NCI-H1092 (cell line): ENCODE measurements at places on chromosomes 2 and 18.
A peak's percentile ranks its signal among the peaks of the same experiment; 100 is the strongest.

GRCh38 chr2:14619441-14619840, 13.1 kb upstream of the LRATD1 start:
- DNase-seq, result no peak

DNA sequence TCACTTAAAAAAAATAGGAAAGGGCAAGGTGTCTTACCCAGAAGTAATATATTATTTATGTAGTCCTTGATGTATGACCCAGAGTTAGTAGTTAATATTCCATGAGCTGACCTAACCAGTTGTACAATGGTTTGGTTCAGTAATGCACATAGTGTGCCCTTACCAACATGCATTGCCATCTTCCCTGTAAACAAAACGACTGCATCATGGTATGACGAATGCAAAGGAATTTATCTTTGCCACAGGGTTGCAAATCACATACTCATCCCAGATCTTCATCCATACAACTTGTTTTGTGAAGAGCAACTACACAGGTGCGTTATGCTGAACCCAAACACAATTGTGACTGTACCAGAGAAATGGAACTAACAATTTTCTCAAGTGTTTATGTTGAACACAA, 68.9 kb upstream of the ZSWIM2 start:
- no peak for DNase-seq

- no peak for DNase-seq
Measured at GRCh38 chr2:33505966-33506365, 29.5 kb downstream of the RASGRP3 start.

GRCh38 chr2:56102866-56103265, 80.9 kb upstream of the CCDC85A start:
- DNase-seq, result no peak

- DNase-seq, result no peak
Measured at GRCh38 chr18:45588376-45589355, 26.6 kb upstream of the SLC14A2 start.

GRCh38 chr2:100831831-100832230, 11.9 kb downstream of the NPAS2 start:
- no peak for DNase-seq

DNA sequence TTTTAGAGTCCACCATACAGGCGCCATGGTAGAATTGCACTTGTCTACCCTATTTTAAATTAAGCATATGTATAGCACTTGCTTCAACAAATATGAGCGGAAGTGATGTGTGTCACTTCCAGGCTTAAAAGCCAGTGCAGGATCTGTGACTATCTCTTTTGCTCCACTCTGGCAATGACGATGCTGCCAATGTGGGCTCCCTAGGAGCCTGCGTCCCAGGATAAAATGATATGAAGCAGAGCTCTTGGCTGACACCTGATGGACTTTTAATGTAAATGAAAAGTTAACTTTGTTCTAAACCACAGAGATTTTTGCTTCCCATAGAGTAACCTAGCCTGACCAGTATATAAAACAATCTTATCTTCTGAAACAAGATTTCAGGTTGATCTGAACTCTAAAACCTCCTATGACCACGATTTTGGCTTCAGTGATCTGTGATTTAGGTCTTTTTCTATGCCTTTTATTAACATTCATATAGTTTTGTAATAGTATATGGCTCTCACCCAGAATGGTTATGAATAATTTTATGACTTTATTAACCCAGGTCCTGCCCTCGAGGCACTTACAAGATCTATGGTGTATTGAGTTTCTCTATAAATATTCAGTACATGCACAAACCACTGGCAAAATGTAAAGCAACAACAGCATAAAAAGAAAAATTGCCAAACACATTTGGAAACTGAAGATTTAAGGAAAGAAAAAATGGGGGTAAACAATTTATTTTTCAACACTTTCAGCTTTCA, 422.5 kb upstream of the PIK3C3 start:
- DNase-seq, result no peak

- no peak for DNase-seq
Measured at GRCh38 chr2:42754776-42755140, 9.2 kb downstream of the OXER1 start.

DNA sequence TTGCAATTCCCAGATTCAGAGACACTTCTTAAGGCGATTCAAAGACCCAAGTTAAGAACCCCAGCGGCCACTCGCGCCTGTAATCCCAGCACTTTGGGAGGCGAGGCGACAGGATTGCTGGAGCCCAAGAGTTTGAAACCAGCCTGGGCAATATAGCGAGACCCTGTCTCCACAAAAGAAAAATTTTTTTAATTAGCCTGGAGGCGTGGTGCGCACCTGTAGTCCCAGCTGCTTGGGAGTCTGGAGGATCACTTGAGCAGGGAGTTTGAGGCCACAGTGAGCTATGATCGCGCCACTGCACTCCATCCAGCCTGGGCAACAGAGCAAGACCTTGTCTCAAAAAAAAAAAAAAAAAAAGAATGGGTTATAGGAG, 585 bp upstream of the ANAPC1 start:
- no peak for DNase-seq

DNA sequence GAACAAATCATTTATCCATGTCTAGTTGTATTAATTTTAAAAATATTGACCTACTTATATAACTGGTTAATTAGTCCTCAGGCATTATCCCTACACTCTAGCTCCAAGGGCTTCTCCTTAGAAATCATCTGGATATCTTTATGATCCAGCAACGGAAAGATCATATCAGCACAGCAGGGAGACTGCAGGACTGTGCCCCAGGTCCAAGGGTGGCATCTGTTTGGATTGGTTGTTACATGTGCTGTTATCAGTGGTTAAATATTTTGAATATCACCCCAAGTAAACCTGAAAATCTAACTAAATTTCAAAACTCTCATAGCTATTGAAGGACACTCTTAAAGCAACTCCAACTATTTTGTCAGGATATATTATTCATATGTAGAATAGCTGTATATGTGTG, 556.2 kb upstream of the ZEB2 start:
- no peak for DNase-seq

DNA sequence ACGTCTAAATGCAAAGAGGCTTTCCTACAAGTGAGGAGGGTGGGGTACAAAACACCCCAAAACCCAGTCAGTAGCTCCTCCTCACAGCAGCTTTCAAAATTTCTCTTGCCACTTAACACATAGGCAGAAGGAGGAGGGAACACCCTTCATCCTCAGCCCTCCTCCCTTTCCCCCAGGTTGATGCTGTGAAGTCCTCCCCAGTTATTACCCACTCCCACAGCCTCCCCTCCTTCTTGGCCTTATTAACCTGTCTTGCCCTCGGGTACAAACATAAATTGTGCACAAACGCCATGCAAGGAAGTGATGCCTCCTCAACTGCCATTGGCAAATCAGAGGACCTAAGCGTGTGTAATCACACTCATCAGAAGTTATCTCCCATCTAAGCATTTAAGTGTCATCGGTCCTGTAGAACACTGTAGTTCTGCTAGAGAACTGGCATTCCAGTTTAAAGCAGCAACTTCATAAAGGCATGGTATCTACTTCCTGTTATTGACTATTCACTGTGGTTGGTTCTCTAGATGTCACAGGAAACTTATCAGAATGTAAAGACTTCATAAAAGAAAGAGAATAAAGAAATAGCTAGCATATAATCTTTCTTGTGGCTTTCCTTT, at the start of gene DSC1:
DSC1 (minus strand) TSS at position 32 of the 611 bp plus-strand sequence. CDS start 262 bp downstream, outside the sequence.
- no peak for DNase-seq

- DNase-seq, result no peak
Measured at GRCh38 chr2:226600802-226601201, 198.8 kb downstream of the IRS1 start.

DNA sequence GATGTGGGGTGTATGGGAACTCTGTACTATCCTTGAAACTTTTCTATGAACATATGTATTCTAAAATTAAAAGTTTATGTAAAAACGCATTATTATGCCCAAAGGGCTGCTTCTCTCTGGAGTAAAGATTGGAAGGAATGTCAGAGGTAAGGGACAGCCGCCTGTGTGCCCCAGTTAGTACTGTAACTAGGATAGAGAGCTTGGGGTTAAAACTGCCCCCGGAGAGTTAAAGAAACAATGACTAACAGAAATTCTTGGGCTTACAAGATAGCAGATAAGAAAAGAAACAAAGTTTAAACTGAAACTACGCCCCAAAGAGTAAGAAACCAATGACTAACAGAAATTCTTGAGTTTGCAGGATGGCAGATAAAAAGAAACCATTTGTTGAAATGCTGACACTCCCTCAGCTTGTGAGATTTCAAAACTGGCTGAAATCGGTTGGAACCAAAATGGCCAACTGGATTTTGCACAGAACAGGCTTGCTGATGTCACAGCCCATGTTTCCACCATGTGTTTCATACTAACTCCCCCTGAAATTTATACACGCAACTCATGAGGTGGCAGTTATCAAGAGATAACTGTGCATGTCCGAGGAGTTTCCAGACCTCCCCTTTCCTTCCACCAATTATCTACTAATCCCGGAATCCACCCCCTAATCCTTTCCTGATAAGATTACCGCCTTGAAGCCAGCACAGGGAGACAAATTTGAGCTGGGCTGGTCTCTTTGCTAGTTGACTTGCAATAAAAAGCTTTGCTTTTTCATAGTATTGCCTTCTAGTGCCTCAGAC, 8.7 kb upstream of the TXNDC2 start:
- no peak for DNase-seq

- DNase-seq, result peak; percentile 19
Measured at GRCh38 chr2:69026026-69026425, 13.0 kb downstream of the ANTXR1 start.

GRCh38 chr2:216620786-216621185, 12.4 kb upstream of the IGFBP2 start:
- DNase-seq, result no peak

DNA sequence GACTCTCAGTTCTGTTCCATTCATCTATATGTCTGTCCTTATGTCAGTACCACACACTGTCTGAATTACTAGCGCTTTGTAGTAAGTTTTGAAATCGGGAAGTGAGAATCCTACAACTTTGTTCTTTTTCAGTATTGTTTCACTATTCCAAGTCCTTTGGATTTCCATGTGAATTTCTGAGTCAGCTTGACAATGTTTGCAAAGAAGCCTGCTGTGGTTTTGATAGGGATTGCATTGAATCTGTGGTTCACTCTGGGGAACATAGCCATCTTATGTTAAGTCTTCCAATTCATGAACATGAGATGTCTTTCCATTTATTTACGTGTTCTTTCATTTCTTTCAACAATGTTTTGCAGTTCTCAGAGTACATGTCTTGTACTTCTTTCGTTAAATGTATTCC, 15.0 kb downstream of the SLC3A1 start:
- no peak for DNase-seq

DNA sequence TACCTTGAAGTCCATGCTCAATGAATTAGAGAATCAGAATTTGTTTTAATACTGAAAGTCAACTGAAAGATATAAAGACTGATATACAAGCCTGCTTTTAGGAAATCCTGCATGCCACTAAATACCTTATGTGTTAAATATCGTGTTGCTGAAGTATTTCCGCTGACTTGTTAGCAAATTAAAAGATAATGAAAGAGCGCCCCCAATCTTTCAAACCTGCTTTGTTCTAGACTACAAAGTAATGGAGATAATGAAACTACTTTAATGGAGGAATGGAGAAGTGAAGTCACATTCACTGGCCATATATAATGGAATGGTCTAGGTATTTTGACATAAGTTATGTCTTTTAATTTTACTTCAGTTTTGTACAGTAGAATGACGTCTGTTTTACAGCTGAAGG, 95.7 kb downstream of the ASXL3 start:
- no peak for DNase-seq

- no peak for DNase-seq
Measured at GRCh38 chr2:170831115-170831514, 14.4 kb downstream of the GAD1 start.

GRCh38 chr2:229519655-229520430, 194.5 kb downstream of the DNER start:
- DNase-seq, result no peak

DNA sequence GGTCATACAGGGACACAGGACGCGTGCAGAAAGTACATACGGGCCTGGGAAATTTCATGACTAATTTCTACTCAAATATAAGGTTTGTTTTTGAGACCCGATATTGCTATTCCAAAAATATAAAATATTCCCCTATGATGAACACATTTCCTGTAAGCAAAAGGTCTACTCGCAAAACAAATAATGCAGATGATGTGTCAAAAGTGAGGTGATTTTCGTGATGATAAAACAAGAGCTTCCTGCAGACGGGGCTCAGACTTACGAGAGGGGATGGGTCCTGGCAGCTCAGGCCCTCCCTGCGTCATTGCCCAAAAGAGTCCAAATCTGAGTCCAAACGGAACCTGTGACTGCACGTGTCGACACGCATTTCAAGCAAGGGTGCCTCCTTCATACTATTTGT, 62.7 kb downstream of the MBP start:
- no peak for DNase-seq

DNA sequence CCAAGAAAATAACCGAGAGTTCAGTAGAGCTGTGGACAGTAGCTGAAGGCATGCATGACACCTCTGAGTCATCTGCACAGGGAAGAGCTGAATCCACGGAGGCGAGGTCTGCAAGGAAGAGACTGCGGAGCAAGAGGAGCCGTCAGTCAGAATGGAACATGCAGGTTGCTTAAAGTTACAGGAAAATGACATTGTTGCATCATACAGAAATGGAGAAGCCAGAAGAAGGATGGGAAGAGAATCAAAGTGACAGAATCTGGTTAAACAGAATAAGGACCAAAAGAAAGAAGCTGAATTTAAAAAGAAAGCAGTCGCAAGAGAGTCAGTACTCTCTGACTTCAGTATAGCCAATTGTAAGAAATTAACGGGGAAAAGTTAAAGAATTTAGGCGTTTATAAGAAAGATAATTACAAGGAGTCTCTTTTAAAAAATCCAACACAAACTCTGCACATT, 533.8 kb downstream of the ADCYAP1 start:
- no peak for DNase-seq

DNA sequence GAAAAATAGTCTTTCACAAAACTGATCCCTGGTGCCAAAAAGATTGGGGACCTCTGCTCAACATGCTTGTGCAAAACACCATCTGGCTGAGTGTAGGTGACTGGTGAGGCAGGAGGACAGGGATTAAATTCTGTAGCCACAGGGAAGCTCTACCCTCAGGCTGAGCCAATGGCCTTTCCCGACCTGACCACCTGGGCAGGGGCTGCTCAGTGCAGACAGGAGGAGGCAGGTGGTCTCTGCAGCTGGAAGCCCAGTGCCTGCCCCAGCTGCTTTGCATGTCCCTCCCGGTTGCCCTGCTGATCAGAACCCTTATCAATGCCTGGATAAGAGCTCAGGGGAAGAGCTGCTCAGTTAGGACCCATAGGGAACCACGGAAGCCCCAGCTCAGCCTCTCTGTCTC, 235.3 kb downstream of the ANKRD36 start:
- no peak for DNase-seq

- no peak for DNase-seq
Measured at GRCh38 chr18:76328140-76328539, 166.9 kb downstream of the ZNF516 start.

- no peak for DNase-seq
Measured at GRCh38 chr18:46702471-46702870, 45.5 kb upstream of the LOXHD1 start.

- no peak for DNase-seq
Measured at GRCh38 chr2:211103989-211104388, 547.6 kb downstream of the CPS1 start.
